ENCODE measurements at places on chromosomes 3 and 15. TPM values are rescaled to one million over a fixed set of nuclear protein-coding genes. Genes with fewer than 3 reads are reported as not detected.

GRCh38 chr15:80090879-80091503 is 31.5 kb downstream of the ZFAND6 start:
- H3K36me3 ChIP-seq: no peaks in the 10 kb centered on the region
- no peak overlapping the region for H3K27ac ChIP-seq
- peaks cover 15% of the 10 kb centered on the region for H3K4me1 ChIP-seq
- H3K27me3 ChIP-seq: no peaks in the 10 kb centered on the region
- no peak for DNase-seq
- no peak overlapping the region for H3K4me3 ChIP-seq

DNA sequence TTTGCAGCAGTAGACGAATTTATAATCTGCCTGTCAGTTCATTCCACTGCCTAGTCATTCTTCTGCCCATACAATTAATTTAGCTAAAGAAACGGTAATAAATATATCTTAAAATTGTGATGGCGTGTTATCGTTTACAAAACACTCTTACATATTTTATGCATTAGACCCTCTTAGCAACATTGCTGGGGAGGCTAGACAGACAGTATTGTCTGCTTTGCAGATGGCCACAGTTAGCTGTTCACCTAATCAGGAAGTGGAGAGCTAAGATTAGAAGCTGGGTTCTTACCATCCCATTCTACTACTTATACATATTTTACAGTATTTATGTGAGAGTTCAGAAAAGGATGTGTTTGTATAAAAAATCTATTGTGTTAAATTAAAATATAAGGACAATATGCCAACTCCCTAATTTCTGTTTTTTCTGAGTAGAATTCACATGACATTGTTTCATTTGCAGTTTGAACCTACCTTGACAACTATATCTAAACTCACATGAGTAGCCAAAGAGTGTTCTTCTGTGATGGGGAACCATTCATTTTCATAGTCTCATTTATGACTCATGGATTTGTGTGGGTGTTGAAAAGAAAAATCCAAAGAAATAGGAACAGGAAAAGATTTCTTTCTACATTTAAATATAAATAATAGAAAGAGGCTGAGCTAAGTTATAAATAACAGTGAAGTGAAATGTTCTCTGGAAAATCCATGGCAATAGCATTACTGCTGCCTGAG is 41.7 kb upstream of the C3orf80 start:
- no peak overlapping the region for H3K27ac ChIP-seq
- no peaks in the 10 kb centered on the region for H3K27me3 ChIP-seq
- H3K36me3 ChIP-seq: no peaks in the 10 kb centered on the region

Gene TRAT1
- total RNA-seq: not detected

DNA sequence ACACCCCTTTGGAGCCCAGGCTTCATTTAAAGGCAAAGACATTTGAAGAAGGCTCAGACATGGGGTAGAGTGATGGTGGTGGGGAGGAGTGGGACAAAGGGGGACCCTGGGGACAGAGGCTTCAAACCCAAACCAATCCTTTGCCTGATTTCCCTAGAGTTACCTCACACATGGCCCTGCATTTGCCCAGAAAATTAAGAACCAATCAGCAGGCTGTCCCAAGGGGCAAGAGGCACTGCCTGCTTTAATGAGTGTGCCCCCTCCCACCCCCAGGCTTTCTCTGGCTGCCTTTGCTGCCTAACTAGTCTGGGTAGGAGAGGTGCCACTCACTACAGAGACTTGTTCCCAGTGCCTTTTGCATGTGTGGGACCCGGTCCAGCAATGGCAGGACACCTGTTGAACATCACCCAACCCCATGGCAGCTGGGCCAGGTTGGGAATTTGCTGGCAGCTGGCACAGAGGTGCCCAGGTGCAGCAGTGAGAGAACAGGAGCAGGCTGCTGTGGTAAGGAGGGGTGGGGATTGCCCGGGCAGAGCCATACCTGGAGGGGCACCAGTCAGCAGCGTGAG is 38.4 kb downstream of the CCDC33 start:
- DNase-seq: no peak
- no peak overlapping the region for H3K4me3 ChIP-seq
- no peaks in the 10 kb centered on the region for H3K27me3 ChIP-seq
- H3K36me3 ChIP-seq: no peaks in the 10 kb centered on the region
- H3K27ac ChIP-seq: no peak overlapping the region

Gene EIF1B
- total RNA-seq: 28.6 TPM

DNA sequence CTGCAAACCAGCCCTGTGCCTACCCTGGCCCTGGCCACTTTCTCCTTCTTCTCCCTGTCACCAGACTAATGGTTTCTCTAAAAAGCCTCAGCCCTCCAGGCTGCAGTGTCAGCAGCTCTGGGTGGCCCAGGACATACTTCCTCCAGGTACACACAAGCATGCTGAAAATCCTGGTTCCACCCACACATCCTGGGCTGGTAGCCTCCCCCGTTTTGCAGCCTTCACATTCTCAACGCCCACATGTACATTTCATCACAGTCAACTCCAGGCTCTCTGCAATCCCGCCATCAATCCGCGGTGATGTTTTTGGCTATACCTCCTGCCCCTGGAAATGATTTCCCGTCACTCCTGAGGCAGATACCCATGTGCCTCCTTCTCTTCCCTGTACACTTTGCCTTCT is 59.4 kb downstream of the MAGEF1 start:
- no peaks in the 10 kb centered on the region for H3K36me3 ChIP-seq
- H3K4me3 ChIP-seq: no peak overlapping the region
- DNase-seq: no peak
- peaks cover 7% of the 10 kb centered on the region for H3K4me1 ChIP-seq
- no peaks in the 10 kb centered on the region for H3K27me3 ChIP-seq

GRCh38 chr3:188234132-188234531 is 80.2 kb downstream of the LPP start:
- DNase-seq: no peak
- no peak overlapping the region for H3K4me3 ChIP-seq
- H3K27ac ChIP-seq: no peak overlapping the region
- no peaks in the 10 kb centered on the region for H3K36me3 ChIP-seq
- no peaks in the 10 kb centered on the region for H3K27me3 ChIP-seq

DNA sequence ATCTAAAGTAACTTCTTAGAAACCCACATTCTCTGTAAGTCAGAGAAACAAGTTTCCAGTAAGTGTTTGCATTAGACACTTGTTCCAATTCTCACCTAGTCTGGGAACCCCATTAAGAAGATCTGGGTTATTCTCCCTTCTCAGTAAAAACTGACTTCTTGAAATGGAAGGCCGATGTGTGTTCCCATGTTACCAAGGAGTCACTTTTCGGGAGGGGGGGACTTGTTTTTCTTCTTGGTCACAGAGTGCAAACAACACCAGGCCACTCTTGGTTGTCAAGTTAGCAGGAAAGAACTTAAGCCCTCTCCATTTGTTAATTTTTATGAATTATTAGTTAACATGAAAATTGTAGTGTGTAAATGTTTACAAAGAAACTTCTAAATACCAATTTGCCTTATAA is 55.6 kb downstream of the ITPR1 start:
- no peaks in the 10 kb centered on the region for H3K36me3 ChIP-seq
- no peak overlapping the region for H3K27ac ChIP-seq
- no peak overlapping the region for H3K4me3 ChIP-seq
- no peaks in the 10 kb centered on the region for H3K27me3 ChIP-seq

- no peaks in the 10 kb centered on the region for H3K36me3 ChIP-seq
- no peak overlapping the region for H3K27ac ChIP-seq
These were observed 34.9 kb upstream of the TIMP4 start for GRCh38 chr3:12193485-12194165.

Gene CCDC191
- total RNA-seq: 22.5 TPM

GRCh38 chr3:147423798-147424580 is 14.8 kb downstream of the ZIC1 start:
- peak; percentile 21 for DNase-seq
- H3K4me3 ChIP-seq: peak overlapping the region; percentile 43
- H3K27me3 ChIP-seq: peaks cover 10% of the 10 kb centered on the region
- no peak overlapping the region for H3K27ac ChIP-seq

- H3K27me3 ChIP-seq: no peaks in the 10 kb centered on the region
- no peak for DNase-seq
- H3K4me3 ChIP-seq: no peak overlapping the region
- H3K4me1 ChIP-seq: peaks cover 4% of the 10 kb centered on the region
- no peaks in the 10 kb centered on the region for H3K36me3 ChIP-seq
- no peak overlapping the region for H3K27ac ChIP-seq
These were observed 36.9 kb downstream of the ITPR1 start for GRCh38 chr3:4529876-4530588.

- no peaks in the 10 kb centered on the region for H3K36me3 ChIP-seq
- no peaks in the 10 kb centered on the region for H3K27me3 ChIP-seq
- H3K4me3 ChIP-seq: no peak overlapping the region
- no peak overlapping the region for H3K27ac ChIP-seq
- H3K4me1 ChIP-seq: no peaks in the 10 kb centered on the region
These were observed 151.4 kb downstream of the PDZRN3 start for GRCh38 chr3:73473181-73473897.

- no peak for DNase-seq
- no peaks in the 10 kb centered on the region for H3K36me3 ChIP-seq
- H3K27me3 ChIP-seq: no peaks in the 10 kb centered on the region
- no peaks in the 10 kb centered on the region for H3K4me1 ChIP-seq
- H3K4me3 ChIP-seq: no peak overlapping the region
- H3K27ac ChIP-seq: no peak overlapping the region
These were observed 76.6 kb upstream of the DLG1 start for GRCh38 chr3:197375001-197375441.

DNA sequence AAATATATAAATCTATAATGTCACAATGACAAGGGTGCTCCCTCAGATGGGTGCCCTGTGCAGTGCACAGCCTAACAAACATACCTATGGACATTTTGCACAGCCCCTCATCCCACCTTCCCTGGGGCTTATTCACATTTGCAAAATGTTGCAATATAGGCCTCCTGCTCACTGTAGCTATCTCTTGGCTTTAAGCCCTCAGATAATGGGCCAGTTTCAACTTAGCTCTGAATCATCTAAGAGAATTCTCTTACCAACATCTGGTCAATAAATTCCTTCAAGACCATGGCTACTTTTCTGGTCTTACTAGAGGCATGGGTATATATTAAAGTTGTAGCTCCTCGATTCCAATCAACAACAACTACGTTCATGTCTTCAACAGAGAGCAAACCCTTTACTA is 17.9 kb downstream of the LIPH start:
- H3K4me1 ChIP-seq: peaks cover 5% of the 10 kb centered on the region
- no peak overlapping the region for H3K27ac ChIP-seq
- H3K27me3 ChIP-seq: no peaks in the 10 kb centered on the region
- no peak for DNase-seq

DNA sequence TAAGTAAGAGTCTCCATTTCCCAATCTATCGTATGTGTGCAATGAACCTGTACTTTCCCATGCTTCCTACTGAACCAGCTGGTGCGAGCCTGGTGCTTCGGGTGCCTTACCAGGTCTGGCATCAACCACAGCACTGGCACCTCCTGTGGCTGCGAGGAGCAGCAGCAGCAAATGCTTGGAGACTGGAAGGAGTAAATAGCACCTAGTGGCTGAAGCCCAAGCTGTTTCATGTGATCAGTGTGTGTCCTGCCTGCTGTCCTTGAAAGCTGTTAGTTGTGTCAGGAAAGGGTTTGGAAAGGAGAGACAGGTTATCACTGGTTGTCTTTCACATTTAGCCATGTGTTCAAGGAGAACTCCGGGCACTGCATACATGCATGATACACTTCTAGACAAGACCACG is 31.8 kb downstream of the PCOLCE2 start:
- H3K36me3 ChIP-seq: no peaks in the 10 kb centered on the region
- peak; percentile 70 for DNase-seq
- H3K27me3 ChIP-seq: no peaks in the 10 kb centered on the region
- no peak overlapping the region for H3K27ac ChIP-seq
- no peak overlapping the region for H3K4me3 ChIP-seq

GRCh38 chr3:196502775-196503195 is 783 bp downstream of the RNF168 start:
- DNase-seq: peak; percentile 68
- peak overlapping the region; percentile 87 for H3K27ac ChIP-seq
- peak overlapping the region; percentile 99 for H3K4me3 ChIP-seq
- no peaks in the 10 kb centered on the region for H3K36me3 ChIP-seq
- no peaks in the 10 kb centered on the region for H3K27me3 ChIP-seq

Gene SYNPR
- total RNA-seq: not detected

- DNase-seq: no peak
- H3K36me3 ChIP-seq: no peaks in the 10 kb centered on the region
- H3K27me3 ChIP-seq: no peaks in the 10 kb centered on the region
- no peak overlapping the region for H3K4me3 ChIP-seq
- peaks cover 6% of the 10 kb centered on the region for H3K4me1 ChIP-seq
- no peak overlapping the region for H3K27ac ChIP-seq
These were observed 153.8 kb downstream of the RAP2B start for GRCh38 chr3:153315781-153316180.

DNA sequence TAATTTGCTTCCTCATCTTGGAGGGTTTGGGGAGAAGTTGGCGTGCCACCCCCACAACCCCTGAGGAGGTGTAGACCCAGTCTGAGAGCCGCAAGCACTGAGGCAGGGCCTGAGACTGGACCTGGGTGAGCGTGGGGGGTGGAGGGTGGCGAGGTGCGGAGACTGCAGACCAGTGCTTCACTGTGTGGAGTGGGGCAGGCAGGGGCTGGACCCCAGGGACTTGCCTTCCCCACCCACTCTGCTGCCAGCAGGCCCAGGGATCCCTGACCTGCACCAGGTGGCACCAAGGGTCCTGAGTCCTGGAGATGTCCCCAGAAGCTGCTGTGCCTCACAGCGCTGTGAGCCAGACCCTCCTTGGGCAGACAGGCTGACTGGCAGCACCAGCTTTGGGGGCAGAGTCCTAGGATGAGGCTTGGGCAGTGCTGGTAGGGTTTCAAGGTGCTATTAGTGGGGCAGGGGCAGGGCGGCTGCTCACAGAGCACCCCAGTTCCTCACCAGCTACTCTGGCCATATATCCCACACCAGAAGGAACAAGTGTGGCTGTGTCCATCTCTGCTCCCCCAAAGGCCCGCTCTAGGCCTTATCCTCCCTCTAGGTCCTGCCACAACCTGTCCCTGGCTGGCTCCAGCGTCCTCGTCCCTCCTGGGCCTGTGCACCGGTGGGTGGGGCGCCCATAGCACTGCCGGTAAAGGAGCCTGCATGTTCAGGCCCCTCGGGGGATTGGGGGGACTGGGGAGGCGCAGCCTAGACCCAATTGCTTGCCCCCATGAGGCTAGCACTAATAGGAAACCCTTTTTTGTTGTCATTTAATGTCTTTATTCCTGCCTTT is 11.8 kb downstream of the ZBTB47 start:
- no peak for DNase-seq
- H3K4me1 ChIP-seq: peaks cover 11% of the 10 kb centered on the region
- no peak overlapping the region for H3K4me3 ChIP-seq
- no peaks in the 10 kb centered on the region for H3K36me3 ChIP-seq
- H3K27ac ChIP-seq: no peak overlapping the region
- no peaks in the 10 kb centered on the region for H3K27me3 ChIP-seq

DNA sequence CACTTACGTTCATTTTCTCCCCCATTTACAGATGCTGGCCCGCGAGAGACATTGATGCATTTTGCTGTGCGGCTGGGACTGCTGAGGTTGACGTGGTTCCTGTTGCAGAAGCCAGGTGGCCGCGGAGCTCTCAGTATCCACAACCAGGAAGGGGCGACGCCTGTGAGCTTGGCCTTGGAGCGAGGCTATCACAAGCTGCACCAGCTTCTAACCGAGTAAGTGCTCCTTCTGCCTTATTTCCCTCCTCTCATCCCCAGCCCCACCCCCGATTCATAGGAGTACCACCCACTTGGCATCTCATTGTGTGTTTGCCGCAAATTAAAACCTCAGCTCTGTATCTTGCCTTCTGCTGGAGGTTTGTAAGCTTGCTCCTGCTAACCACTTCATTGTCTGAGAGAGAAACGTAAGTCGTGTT is 163.3 kb downstream of the AKAP13 start:
- no peak overlapping the region for H3K4me3 ChIP-seq
- H3K4me1 ChIP-seq: peaks cover 13% of the 10 kb centered on the region

Gene LINS1
- total RNA-seq: 13.7 TPM

GRCh38 chr3:197229836-197230235 is 68.6 kb downstream of the DLG1 start:
- H3K27ac ChIP-seq: no peak overlapping the region
- H3K36me3 ChIP-seq: no peaks in the 10 kb centered on the region
- H3K4me3 ChIP-seq: no peak overlapping the region
- DNase-seq: no peak
- H3K4me1 ChIP-seq: peaks cover 10% of the 10 kb centered on the region

Gene DLL4
- total RNA-seq: 3.5 TPM

Gene SLC9C1
- total RNA-seq: 3.0 TPM

Data from testis (tissue), 5 donors.